Activated naive CD4-positive, alpha-beta T cell treated with anti-CD3 and anti-CD28 coated beads, Interleukin-2, amount 50 U/mL, for 72 hours (primary cell): ENCODE measurements at places on chromosomes 2 and 18.

GRCh38 chr2:174597009-174597344 lies 627 bp downstream of the WIPF1 start:
- DNase-seq = no peak

DNA sequence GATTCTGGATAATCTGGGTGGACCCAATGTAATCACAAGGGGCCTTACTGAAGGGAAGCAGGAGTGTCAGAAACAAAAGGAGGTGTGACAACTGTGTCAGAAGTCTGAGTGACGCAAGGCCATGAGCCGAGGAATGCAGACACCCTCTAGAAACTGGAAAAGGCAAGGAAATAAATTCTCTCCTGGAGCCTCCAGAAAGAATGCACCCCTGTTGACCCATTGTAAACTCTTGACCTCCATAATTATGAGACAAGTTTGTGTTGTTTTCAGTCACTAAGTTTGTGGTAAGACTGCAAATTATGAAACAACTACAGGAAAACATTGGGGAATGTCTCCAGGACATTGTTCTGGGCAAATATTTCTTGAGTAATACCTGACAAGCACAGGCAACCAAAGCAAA lies 47.3 kb upstream of the B3GNT7 start:
- no peak for DNase-seq

- no peak for DNase-seq
These were observed 6.1 kb downstream of the AFF3 start for GRCh38 chr2:100136310-100136709.

DNA sequence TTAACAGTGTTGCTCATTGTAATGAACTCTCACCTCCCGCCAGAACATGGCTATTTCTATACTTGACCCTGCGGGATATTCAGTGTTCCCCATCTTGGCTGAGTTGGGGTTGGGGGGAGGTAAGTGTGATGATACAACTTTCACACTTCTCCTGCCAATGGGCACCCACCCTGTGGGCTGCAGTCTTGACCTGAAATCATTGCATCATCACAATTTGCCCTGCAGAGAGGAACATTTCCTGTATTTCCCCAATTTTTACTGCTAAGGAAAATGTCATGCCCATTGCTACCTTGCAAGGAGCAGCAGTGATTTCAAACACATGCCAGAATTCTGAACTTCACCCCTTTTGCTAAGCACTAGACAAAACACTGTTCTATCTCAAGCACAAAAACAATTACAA lies 92.1 kb downstream of the ADD2 start:
- DNase-seq = no peak

GRCh38 chr18:3458952-3459853 lies 9.2 kb downstream of the TGIF1 start:
- no peak for DNase-seq

DNA sequence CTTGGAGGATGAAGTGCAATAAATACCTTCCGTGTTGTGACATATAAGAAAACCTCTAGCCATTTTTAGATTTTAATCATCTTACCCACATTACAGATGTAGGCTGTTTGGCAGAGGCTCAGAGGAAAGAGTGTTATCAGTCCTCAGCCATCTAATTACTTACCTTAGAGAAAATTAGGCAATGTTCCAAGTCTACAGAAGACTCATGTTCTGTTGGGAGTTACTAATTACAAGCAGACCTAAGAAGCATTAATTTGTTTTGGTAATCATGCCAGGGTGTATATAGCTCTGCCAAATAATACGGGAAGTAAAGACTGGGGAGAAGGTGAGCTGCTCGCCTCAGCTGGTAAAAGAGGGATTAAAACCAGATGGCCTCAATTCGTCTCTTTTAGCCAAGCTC lies 125.8 kb upstream of the PGAP1 start:
- DNase-seq = no peak

DNA sequence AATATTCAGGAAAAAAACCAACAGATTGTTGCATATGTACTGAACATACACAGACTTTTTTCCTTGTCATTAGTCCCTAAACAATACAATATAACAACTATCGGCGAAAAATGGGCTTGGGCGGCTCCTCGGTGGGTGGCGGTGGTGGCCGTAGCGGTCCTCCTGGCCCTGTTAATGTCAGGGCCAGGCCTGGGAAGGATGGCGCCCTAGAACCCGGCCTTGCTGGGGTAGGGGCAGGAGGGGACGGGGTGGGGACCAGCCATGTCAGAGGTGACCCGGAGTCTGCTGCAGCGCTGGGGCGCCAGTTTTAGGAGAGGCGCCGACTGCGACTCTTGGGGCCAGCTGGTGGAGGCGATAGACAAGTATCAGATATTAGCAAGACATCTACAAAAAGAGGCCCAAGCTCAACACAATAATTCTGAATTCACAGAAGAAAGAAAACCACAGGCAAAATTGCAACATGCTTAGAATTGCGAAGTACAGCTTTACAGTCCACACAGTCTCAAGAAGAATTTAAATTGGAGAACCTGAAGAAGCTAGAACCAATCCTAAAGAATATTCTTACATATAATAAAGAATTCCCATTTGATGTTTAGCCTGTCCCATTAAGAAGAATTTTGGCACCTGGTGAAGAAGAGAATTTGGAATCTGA lies 36.5 kb downstream of the ROCK2 start:
- DNase-seq = no peak

DNA sequence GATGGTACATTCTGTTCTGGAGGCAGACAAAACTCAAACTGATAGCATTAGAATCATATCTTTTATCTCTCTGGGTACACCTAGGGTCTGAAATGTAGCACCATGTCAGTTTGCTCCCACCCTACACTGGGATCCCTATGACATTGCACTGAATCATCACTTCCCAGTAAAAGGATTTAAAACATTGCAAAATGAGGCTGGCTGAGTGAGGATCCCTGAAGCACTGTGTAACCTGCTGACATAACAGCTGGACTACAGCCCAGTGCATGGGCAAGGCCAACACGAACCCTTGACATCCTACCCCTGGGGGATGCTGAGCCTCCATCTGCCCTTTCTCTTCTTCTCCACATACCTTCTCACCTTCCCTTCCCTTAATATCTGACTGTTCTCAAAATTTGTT lies 253.2 kb downstream of the TTC32 start:
- no peak for DNase-seq

- no peak for DNase-seq
These were observed 604 bp upstream of the STK11IP start for GRCh38 chr2:219596954-219597551.

DNA sequence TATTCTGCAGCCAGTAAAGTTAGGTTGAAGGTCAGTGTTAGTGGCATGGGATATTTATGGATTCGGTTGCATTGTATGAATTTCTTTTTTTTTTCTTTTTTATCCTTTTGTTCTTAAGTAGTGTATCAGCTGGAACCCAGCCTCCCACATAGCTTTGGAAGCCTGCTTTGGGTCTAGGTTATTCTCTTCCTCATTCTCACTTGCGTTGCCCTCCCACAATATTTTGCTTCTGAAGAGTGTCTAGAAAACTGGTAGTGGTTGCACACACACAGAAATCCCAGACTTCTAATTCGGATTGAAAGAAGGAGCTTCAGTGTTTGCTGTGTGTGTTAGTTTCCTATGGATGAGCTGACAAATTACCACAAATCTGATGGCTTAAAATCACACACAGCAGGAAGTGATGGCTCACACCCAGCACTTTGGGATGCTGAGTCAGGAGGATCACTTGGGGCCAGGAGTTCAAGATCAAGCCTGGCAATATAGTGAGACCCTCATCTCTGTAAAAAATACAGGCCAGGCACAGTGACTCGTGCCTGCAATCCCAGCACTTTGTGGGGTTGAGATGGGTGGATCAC lies 104.8 kb downstream of the ARL4C start:
- DNase-seq = no peak

- DNase-seq = no peak
These were observed 112.2 kb upstream of the NT5C1B start for GRCh38 chr2:18701546-18701945.

GRCh38 chr2:127047716-127048617 lies 59.0 kb downstream of the BIN1 start:
- no peak for DNase-seq

DNA sequence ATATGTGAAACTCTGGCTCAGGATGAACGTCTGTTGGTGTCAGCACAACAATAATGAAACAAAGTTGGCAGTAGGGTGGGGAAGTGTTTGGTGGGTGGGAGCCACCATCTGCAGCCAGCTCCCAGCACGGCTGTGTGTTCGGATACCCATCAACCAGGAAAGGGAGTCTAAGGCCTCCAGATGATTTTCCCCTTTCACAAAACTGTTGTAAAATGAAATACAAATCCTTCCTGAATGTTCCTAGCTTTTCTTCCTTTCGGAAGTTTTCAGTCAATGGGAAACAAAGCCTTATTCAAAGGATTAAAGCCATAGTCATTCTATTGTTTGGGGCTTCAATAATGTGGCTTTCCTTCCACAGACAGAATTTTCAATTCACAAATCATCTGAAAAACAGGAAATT lies 14.5 kb upstream of the DARS1 start:
- DNase-seq = no peak

- no peak for DNase-seq
These were observed at the start of gene RTKN for GRCh38 chr2:74441690-74442482. TSS of gene RTKN (minus strand) at chr2:74441937. CDS start at chr2:74441816, 121 bp downstream.

- DNase-seq = no peak
These were observed 6.9 kb upstream of the SMAD7 start for GRCh38 chr18:48957616-48958015.

DNA sequence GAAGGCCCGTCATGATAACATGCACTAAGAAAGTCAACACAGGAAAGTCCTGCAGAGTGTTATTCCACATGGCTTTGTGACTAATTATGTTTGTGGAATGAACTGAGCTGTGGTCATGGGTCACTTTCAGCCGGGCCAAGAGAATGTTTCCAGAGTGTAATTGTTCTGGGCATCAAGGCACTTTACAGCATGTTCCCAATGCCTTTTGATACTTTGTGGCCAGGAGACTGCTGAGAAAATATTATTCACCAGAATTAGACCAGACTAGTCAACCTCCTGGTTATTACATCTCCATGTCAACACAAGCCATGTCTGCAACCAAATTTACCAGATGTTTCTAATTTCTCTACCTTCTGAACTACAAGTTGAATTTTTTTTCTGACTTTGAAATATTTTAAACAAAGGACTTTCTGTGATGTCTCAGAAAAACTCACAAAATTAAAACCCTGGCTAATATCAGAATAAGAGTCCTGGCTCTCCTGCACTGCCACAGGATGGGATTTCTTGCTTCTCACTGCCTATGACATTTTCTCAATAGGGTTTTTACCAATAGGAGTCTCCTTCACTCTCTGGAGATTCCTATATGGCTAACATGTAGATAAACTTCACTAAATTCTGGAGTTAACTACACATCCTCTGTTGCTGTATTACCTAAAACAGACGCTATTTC lies 90.6 kb upstream of the WDR75 start:
- no peak for DNase-seq

DNA sequence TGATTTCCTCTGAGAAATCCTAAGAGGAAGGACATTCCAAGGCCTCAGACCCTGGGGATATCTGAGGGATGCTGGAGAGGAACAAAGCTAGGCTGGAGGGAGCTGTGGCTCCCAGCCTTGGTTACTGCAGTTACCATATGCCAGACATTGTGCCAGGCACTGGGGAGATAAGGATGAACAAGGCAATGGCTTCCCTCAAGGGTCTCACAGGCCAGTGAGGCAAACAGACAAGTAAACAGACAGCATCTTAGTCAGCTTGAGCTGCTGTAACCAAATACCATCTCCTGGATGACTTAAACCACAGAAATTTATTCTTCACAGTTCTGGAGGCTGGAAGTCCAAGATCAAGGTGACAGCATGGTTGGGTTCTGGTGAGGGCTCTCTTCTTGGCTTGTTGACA lies 91.8 kb downstream of the SKA1 start:
- no peak for DNase-seq

DNA sequence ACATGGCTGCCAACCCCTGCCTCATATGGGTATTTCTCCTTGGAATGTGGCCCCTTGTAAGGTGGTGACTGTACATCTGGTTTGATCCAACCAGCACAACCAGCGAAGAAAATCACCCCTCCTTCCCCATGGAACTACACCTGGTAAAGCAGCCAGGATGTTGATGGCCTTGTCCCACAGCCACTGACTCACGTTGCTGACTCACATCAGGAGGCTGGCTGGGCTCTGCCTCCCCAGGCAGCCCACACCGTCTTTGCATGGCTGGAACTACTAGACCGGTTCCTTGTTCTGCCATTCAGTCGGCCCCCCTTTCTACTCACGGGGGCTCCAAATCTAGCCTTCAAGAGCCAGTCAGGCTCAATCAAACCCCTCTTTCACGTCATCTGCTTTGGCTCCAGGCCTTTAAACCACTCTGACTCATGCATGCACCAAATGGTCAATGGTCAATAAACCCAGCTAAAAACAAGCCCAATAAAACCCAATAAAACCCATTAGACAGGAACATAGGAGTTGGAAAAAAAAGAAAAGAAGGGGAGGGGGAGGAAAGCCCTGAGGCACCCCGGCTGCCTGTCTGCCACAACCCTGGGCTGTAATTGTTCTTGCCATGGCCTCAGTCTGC lies 114.8 kb downstream of the PLB1 start:
- DNase-seq = no peak

- no peak for DNase-seq
These were observed 93.1 kb downstream of the MBP start for GRCh38 chr18:77039196-77040130.

DNA sequence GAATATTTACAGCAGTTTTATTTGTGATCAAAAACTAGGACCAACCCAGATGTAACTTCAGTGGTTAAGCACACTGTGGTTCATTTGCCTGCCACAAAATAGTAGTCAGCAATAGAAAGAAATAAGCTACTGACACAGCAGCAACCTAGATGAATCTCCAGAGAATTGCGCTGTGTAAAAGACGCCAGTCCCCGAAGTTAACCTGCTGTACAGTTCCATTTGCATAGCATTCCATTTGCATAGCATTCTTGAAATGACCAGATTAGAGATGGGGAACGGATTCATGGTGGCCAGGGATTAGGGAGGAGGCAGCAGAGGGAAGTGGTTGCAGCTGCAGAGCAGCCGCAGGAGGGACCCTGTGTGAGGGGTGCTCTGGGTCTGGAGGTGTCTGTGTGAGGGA lies 39.3 kb upstream of the NFATC1 start:
- no peak for DNase-seq

GRCh38 chr18:44974174-44974573 lies 293.5 kb downstream of the SETBP1 start:
- no peak for DNase-seq

GRCh38 chr18:79823120-79823519 lies 25.4 kb downstream of the KCNG2 start:
- DNase-seq = no peak

DNA sequence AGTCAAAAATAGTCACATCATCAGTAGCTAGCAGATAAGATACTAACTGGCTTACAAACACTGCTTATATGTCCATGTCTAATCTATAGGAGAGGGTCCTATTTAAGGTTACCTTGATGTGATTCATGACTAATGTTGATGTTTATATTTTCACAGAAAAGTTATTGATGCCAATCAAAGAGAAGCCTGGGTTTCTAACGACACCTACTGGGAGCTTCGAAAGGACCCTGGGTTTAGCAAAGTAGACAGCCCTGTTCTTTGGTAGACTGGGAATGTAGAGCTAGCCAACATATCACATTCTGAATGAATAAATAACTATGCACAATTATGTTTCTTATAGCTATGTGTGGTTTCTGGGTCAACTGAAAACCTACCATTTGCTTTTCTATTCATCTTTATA lies 55.7 kb downstream of the PRKRA start:
- no peak for DNase-seq

- no peak for DNase-seq
These were observed 75.2 kb downstream of the LBH start for GRCh38 chr2:30306522-30306921.
